ENCODE measurements at places on chromosomes 7 and 10.

DNA sequence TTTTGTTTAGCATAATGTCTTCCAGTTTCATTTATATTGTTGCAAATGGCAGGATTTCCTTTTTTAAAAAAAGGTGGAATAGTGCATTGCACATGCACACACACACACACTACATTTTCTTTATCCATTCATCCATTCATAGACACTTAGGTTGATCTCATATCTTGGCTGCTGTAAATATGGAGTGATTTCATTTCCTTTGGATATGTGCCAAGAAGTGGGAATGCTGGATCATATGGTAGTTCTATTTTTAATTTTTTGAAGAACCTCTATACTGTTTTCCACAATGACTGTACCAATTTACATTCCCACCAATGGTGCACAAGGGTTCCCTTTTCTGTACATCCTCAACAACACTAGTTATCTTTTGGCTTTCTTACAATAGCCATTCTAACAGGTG is 68.9 kb downstream of the EBLN1 start:
- no peak for DNase-seq

DNA sequence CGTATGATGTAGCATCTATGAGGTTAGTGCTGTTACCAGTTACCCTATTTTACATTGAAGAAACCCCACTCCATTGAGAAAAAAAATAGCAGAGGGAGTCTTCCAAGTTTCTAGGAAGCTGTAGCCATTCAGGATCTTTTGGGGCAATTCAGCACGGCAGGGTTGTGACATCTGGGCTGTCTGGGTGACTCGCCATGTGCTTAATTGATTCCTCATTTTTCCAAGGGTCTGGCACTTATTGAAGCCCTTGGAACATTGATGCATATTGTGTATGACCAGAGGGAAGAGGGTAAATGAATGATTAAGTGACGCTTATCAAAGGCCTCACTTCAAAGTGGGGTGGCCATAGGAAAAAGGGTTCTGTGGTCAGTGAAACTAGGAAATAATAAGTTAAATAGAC is 248.7 kb downstream of the ARHGAP12 start:
- no peak for DNase-seq

DNA sequence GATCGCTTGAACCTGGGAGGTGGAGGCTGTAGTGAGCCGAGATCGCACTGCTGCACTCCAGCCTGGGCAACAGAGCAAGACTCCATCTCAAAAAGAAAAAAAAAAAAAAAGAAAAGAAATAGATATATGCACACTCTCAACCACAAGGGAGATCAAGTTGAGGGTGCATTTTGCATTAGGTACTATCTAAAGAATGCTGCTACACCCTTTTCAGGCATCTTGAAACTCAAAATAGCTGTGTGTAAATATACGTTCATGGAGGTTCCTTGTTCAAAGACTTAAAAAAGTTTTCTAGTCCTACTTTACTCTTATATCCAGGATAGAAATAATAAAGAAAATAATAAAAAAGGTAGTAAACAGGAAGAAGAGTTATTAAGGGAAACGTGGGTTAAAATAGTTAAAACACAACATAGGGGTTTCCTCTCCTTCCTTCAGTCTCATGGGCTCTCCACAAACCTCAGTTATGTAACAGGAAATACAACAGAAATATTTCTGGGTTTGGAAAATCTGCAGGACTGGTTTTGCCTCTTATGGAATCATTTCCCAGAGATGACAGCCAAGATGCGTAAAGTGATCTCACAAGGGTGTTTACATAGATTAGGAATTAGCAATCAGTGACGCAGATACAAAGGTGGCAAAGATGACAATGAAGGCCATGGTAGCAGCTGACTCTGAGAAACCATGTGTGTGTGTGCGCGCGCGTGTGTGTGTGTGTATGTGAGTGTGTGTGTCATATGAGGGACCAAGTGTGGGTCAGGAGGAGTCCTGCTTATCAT is 15.1 kb downstream of the STEAP4 start:
- no peak for DNase-seq

DNA sequence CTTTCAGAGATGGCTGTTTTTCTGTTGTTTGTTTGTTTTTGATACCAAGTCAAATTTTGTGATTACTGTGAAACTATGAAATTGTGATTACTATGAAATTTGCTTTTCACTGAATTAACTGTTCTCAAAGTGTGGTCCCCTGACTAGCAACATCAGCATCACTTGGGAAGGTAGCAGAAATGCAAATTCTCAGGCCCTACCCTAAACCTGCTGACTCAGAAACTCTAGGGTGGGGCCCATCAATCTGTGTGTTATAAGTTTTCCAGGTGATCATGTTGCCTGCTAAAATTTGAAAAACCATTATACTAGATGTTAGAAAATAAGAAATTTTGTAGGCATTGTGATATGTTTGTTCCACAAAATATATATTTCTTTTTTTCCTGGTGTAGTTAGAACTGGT is 1.2 kb downstream of the IFIT1B start:
- DNase-seq = no peak

- no peak for DNase-seq
Observed at GRCh38 chr10:93255546-93255945, 181.9 kb downstream of the CYP26A1 start.

DNA sequence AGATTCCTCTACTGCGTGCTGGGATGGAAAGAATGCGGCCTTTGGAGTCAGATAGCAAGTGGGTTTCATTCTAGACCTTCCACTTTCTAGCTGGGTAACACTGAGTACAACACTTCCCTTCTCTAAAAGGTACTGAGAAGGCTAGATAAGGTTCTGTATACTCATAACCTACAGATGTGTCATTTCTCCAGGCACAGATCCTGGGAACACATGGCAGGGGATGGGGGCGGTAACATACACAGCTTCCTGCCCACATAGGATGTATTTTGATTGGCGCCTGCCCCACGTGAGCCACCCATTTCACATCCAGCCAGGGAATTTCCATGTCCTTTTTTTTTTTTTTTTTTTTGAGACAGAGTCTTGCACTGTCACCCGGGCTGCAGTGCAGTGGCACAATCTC is 31.8 kb downstream of the KLRG2 start:
- no peak for DNase-seq

GRCh38 chr10:1048349-1048731 is 579 bp downstream of the IDI1 start:
- DNase-seq = no peak

DNA sequence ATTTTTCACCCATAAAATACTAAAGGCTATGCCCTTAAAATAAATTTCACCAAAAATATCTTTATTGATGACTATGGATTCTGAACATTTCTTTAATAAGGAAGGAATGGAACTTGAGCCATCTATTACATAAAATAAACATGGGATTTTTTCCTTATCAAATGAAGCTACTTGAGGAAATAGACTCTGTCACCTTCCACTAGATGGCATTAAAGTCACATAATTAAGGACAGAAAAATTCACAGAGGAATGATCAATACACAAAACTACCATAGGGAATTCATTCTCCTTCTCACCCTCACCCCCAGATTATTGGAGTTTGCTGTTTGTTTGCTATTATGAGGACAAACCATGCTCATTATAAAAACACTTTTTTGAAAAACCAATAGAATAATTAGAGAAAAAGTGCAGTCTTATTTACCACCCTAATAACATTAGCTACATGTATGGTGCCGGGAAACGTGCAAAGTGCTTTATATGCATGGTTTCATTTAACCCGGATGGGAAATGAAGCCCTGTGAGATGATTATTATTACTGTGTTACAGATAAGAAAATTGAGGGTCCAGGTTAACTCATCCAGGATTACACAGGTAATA is 21.1 kb upstream of the FOXI2 start:
- DNase-seq = no peak

DNA sequence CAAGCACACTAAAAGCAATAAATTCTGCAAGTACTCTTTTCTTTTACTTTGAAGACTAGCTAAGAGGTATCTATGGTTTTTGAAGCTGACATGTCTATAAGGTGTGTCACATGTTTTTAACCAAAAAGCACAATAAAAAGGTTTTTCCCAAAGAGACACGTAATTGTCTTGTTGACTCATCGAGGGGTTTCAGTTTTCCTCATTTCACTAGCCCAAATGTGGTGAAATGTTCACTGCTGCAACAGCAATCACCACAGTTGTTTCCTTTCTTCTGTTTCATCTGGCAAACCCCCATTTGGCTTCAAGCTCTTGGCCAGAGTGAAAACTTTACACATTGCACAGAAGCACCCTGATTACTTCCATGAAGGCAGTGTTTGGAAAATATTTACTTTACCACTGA is 3.8 kb upstream of the HOXA4 start:
- no peak for DNase-seq

DNA sequence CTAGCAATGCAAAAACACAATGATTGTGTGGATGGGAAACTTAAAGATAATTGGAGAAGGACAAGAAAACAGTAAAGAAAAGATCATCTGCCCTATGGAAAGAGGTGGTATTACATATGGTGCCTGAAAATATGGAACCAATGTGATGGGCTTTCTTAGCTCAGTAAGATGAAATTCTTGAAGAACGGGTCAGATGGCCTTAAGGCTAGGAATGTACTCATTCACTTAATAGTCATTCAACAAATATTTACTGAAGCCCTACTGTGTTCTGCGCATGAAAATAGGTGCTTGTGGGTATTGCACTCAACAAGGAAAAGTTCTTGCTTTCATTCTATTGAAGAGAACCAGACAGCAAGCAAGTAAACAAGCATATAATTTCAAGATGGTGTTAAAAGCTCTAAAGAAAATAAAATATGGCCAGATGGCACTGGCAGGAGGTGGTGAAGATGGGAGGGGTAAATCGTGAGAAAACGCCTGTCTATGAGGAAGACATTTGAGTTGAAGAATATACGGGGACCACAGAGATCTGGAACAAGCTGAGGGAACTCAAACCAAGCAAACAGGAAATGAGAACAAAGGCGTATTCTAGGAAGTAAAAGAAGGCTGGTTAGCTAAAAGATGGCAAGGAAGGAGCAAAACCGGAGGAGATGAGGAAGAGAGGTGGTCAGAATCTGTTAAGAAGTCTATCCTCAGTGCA is 179.7 kb downstream of the ANK3 start:
- DNase-seq = no peak

GRCh38 chr10:69069090-69070042 is 18.5 kb upstream of the SRGN start:
- no peak for DNase-seq

DNA sequence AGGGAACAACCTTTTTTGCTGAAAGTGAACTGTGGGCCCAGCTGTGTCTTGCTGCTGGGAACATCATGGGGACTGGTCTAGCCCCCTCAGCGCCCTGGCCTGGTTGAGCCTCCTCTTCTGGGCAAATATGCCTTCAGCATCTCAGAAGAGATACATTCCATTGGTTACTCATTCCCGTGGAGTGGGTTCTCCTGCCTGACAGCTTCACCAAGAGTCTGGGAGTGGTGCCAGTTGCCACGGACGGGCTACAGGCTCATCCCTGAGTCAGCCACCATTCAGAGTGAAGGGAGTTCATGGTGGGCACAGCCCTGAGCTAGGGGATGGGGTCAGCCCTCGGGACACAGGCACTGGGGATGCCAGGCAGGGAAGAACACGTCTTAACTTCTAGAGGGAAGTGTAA is 81.9 kb downstream of the RAMP3 start:
- DNase-seq = no peak

GRCh38 chr10:26860102-26860442 is 686 bp downstream of the ABI1 start:
- no peak for DNase-seq

DNA sequence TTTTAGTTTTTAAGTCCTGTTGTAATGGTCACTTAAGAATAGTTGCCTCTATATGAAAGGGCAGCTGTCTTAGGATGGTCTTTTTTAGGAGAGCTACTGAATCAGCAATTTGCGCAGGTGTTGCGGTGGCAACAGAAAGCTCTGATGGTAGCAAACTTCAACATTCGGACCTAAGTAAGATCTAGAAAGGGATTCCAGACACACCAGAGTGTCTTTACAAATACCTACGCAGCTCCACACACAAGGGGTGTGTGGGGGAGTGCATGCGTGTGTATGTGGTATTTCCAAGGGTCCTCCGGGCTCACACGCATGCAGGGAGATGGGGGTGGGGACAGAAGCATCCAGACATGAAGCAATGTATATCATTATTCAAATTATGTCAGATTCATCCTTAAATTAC is 438.6 kb upstream of the MGMT start:
- no peak for DNase-seq

Data from activated T-cell treated with anti-CD3 and anti-CD28 coated beads, Interleukin-2, amount 50 U/mL, for 48 hours (primary cell).